ENCODE measurements at places on chromosomes 12 and 14.

- DNase-seq: no peak
These were observed 46.7 kb downstream of the IRAK3 start for GRCh38 chr12:66235626-66236281.

DNA sequence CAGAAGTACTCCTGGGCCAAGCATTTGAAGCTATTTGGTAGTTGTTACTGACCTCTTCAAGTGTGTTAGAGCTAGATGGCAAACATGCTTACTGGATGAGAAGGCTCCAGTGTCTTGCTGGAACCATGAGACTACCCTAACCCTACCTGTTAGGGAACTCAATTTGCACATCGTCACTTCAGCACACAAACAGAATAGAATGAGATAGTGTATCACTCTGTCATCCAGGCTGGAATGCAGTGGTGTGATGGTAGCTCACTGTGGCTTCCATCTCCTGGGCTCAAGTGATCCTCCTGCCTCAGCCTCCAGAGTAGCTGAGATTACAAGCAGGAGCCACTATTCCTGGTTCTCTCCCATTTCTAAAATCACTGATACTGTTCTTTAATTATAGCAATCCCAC is 417.0 kb upstream of the ATXN7L3B start:
- no peak for DNase-seq

- DNase-seq: no peak
These were observed 161.0 kb downstream of the TSPAN9 start for GRCh38 chr12:3238196-3238595.

- no peak for DNase-seq
These were observed 300.9 kb downstream of the ACSS3 start for GRCh38 chr12:81378601-81379285.

DNA sequence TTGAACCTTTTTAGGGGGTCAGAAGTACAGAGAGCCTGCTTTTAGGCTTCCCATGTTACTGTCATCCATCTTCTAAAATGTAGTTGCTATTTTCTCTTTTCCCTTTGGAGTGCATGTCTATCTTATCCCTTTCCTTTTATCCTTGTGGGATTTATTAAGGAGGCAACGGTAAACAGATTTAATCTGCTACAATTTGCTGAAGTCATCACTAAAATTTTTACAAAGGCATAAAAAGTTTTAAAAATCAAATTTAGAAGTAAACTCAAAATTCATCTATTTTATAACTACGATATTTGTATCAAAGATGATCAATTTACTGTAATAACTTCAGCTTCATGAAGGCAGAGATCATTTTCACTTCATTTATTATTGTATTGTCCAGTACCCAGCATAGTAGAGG is 118.7 kb downstream of the RPS6KA5 start:
- no peak for DNase-seq

DNA sequence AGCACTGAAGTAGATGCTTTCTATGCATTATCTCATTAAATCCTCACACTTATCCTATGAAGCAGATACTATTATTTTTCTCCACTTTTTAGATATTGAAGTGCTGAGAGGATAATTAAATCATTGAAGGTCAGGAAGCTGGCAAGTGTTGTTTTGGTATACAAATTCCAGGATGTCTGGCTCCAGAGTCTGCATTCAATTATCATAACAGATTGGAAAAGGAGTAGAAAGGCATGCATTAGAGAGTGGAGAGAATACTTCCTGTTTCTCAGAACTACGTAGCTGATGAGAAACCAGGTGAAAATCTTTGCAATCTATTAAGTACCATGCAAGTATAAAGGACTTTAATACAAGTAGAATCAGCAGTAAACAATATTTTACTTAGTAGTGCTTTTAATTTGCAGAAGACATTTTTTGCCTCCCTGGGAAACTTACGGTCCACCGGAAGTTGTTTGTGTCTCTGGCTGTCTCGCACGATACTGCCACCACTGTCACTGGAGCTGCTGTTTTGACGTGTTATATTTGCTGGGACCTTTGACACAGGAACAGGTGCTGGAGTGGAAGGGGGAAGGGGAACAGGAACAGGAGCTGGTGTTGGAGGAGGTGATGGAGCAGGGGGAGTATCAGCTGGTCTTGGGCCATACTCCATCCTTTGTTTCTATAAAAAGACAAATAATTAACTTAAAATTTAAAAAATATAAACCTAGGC is 158.0 kb downstream of the EPS8 start:
- no peak for DNase-seq

DNA sequence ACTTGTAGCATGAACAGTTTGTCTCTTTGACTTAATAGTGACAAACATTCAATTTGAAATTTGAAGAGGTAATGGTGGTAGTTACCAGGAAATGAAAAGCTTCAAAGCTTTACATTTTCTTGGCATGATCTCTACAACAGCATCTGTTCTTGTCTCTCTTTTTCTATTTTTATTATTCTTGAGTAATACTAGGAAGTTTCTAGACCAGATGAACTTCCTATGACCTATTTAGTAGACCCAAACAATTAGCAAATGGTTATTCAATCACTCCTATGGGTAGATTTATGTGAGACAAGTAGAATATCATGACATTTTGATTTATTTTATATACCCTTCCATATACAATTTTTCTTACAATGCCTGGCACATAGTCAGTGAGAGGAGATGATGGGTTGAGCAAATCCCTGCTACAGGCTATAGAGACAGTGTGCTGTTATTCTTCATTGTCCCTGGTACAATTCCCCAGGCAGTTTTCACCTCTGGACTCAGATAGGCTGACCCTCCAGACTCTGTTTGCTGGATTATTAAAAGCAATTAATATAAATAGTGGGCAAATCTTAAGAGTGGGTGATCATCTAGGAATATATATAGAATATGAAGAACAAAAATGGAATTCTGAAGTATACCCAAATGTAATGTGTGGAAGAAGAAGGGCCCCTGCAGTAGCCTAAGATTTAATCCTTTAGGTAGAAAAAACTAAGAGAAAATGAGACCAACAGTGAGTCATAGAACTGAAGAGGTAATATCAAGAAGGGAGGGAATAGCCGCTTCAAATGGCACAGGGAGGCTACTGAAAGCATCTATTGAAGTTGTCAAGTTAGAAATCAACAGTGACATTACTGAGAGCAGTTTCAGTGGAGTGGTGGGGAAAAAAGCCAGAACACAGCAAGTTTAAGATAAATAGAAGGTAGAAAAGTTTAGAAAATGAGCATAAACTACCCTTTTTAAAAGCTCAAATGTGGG is 512.0 kb downstream of the FOXG1 start:
- no peak for DNase-seq

- no peak for DNase-seq
These were observed 42.6 kb upstream of the C12orf42 start for GRCh38 chr12:103538397-103538796.

GRCh38 chr14:26959972-26960660 is 362.3 kb upstream of the NOVA1 start:
- DNase-seq: no peak

GRCh38 chr12:34384693-34385092 is 362.4 kb downstream of the ALG10 start:
- DNase-seq: no peak

DNA sequence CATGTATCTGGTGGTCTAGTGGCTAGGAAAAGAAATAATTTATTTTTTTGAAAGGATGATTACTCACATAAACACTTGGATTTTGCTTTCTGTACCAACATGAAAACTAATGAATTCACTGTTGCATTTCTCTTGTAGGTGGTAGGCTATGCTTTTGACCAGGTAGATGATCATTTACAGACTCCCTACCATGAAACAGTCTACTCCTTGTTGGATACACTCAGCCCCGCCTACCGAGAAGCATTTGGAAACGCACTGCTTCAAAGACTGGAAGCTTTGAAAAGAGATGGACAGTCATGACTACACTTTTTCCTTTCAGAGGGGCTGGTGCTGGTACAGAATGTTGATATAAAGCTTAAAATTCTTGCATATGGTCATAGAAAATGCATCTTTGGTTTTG is 6.5 kb upstream of the AK7 start:
- DNase-seq: no peak

GRCh38 chr12:95733141-95733825 is 57.3 kb downstream of the NTN4 start:
- DNase-seq: peak; percentile 47

- DNase-seq: no peak
These were observed 13.1 kb downstream of the DYNC1H1 start for GRCh38 chr14:101977311-101978071.

DNA sequence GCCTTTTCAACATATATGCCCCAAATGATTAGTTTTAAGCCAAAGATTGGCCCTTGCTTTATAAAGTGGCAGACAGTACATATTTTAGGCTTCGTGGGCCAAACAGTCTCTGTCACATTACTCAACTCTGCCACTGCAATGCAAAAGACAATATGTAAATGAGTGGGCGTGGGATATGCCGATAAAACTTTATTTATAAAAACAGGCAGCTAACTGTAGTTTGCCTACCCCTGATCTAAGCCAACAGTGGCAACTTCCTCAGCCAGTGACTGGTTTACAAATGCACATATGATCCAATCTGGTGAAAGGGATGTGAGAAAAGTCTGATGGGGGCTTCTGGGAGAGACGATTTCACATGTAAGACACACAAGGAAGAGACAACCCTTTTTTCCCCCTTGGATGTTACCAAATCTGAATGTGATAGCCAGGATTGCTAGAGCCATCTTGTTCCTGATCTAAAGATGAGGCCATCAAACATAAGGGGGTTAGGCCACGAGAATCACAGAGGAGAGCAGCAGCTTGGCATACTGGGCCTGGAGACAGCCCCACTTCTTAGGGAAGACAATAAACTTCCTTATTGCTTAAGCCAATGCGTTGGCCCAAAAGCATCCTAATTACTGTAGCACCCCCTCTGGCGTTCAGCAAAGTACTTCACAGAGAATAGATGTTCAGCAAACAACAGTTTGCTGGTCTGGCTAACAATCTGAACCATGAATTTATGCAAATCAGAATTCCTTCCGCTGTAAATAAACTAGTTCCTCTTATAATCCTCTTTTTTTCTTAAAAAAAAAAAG is 75.2 kb upstream of the TMCC3 start:
- no peak for DNase-seq

DNA sequence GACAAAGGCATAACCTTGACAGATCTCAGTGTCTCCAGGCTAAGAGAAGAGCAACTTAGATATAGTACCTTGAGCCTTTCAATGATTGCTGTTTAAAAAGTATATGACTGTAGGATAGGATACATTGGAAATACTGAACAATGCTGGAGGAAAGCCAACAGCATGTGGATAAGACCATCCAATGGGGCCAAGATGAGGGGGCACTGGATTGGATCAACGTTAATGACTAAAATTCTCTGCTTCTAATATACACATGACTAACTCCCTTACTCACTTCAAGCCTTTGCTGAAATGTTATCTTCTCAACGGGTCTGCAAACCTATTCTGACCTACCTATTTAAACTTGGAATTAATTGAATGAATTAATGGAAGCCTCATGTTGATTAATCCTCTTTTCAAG is 354.9 kb downstream of the RAD51B start:
- no peak for DNase-seq

GRCh38 chr12:48043771-48044170 is 39.5 kb upstream of the COL2A1 start:
- no peak for DNase-seq

- no peak for DNase-seq
These were observed at the start of gene ADSS1 for GRCh38 chr14:104723651-104724406. Gene ADSS1, plus strand, starts transcription at chr14:104724229. Its CDS starts 42 bp downstream, at chr14:104724271.

DNA sequence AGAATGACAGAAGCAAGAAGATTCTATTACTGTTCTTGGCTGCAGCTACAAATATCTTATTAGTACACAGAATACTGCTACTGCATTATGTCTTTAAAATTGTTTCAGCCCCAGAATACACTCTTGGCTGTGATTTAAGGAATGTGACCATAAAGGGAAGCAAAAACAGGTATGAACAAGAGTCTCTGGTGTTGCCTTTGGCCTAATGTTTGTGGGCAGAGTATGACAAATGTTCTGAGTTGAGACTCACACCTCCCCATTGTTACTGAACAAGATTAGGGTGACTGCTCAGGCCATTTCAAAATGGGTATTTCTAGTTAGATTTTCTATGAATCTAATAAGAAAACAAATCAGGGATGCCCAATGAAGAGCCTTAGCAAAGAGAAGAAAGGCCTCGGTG is 28.5 kb downstream of the TTC6 start:
- DNase-seq: no peak

GRCh38 chr12:49973361-49973830 is 649 bp downstream of the AQP6 start:
- no peak for DNase-seq

DNA sequence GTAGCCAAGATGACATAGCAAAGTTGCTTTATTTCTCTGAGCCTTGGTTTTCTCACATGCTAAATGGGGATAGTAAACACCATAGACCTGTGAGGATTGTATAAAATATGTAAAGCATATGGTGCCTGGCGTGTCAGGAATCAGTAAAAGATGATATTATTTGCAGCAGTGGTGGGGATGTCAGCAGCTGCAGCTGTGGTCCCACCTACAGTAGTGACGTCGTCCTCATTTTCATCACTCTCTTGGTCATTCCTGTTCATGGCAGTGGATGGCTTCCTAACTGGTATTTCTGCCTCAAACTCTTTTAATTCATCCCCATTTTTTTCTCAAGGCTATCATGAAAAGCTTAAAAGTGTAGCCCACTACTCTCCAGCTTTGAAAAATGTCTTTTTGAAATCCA is 12.1 kb downstream of the BMAL2 start:
- no peak for DNase-seq

DNA sequence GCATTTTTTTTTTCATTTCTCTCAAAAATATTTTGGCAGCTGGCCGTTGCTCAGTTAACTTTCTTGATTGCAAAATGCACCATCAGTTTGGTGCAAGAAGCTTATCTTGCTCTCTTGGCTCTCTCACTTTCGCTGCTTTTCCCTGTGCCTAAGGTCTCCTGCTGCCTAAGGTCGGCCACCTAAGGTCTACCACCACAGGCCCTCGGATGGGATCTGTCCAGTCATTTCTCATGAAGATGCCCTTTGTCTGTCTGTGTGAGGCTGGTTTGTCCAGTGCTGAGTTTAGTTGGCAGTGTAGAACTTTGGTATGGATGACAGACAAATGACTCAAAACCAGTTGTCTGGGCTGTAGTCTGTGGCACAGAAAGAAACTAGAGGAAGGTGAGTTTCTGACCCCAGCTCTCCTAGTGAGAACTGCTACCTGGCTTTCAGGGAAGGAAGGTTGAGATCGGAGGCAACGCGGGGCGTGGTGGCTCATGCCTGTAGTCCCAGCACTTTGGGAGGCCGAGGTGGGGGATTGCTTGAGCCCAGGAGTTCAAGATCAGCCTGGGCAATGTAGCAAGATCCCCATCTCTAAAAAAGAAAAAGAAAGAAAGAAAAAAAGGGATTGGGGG is 2.6 kb downstream of the MLXIP start:
- peak; percentile 56 for DNase-seq

- DNase-seq: no peak
These were observed 3.6 kb upstream of the IGFBP6 start for GRCh38 chr12:53093777-53094393.

- no peak for DNase-seq
These were observed 3.0 kb downstream of the ACRBP start for GRCh38 chr12:6644257-6644596.

All from H54 (cell line).